Thoracic aorta endothelial cell (primary cell): ENCODE measurements at places on chromosomes 5 and 9. TPM values are rescaled to one million over a fixed set of nuclear protein-coding genes. Genes with fewer than 3 reads are reported as not detected.

The RUSC2 gene
- total RNA-seq, result 18.9 and 34.7 TPM in 2 replicates

The HINT1 gene
- 179 and 222 TPM in 2 replicates for total RNA-seq

The MARCHF11 gene
- not detected in 2 replicates for total RNA-seq

The LCN1 gene
- total RNA-seq, result not detected in 2 replicates

The PKD2L2 gene
- total RNA-seq, result not detected in 2 replicates

The PCDHB14 gene
- total RNA-seq, result 0.14 and 0.53 TPM in 2 replicates

The CMYA5 gene
- 0.13 and 0.14 TPM in 2 replicates for total RNA-seq

The GFI1B gene
- total RNA-seq, result not detected in 2 replicates

The N4BP3 gene
- 16.0 and 20.8 TPM in 2 replicates for total RNA-seq

The PCDHGB2 gene
- 1.3 and 2.0 TPM in 2 replicates for total RNA-seq

The CKMT2 gene
- not detected in 2 replicates for total RNA-seq

The FCN1 gene
- not detected in 2 replicates for total RNA-seq

The PHYHD1 gene
- total RNA-seq, result 0.79 and 1.3 TPM in 2 replicates

The MARVELD2 gene
- total RNA-seq, result 4.9 and 8.9 TPM in 2 replicates

The ECM2 gene
- total RNA-seq, result 0.07 and 0.27 TPM in 2 replicates

The KCNT1 gene
- not detected in 2 replicates for total RNA-seq

The FAM169A gene
- total RNA-seq, result 0.27 and 2.7 TPM in 2 replicates

The PHF24 gene
- not detected in 2 replicates for total RNA-seq

The CCDC112 gene
- 13.1 and 18.6 TPM in 2 replicates for total RNA-seq

The PARP8 gene
- 0.13 and 0.50 TPM in 2 replicates for total RNA-seq

The SPINK7 gene
- total RNA-seq, result not detected in 2 replicates

The MYMK gene
- total RNA-seq, result not detected in 2 replicates

The STPG3 gene
- not detected in 2 replicates for total RNA-seq
